NCI-H1105 (cell line): ENCODE measurements at places on chromosomes 3 and 15.

- no peak for DNase-seq
Observed at GRCh38 chr3:51375136-51375535, 10.0 kb upstream of the MANF start.

- no peak for DNase-seq
Observed at GRCh38 chr3:48555949-48556795, 431 bp downstream of the PFKFB4 start.

DNA sequence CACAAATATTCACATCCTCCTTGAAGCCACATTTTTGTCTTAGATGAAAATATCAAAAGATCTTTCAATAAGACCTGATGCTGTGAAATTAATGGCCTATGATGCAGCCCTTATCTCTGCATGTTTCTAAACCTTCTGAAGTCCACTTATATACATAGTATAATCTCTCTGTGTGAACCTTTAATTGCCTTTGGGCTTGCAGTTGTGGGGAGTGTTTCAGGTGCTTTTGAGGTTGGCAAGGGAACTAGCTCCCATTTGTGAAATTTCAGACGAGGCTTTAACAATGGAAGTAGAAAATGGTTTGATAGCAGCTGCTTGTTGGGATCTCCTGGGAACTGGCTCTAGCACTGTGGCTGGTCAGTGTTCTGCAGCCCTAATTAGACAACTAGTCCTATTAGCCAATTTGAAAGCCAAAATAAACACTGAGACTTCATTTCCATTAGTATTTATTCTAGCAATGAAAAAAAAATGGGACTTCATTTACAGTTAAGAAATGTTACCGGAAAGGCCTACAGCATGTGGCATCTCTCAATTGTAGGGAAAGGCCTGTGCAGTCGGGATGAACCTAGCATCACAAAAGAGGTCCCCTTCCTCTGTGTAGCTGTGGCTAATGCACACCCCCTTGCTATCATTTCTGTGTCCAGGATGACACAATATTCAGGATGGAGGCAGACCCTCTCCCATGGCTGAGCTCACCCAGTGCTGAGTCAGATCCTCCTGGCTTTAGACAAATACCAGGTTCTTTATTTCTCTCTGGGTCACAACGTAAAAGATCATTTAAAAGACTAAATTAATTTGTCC, 140.7 kb upstream of the TRIM42 start:
- DNase-seq: peak; percentile 58

- no peak for DNase-seq
Observed at GRCh38 chr3:30680789-30681648, 74.6 kb downstream of the TGFBR2 start.

- no peak for DNase-seq
Observed at GRCh38 chr3:159486580-159486979, 502.1 kb upstream of the IL12A start.
